ENCODE measurements at places on chromosomes 3 and 15.

GRCh38 chr3:54850484-54851018 is 77.3 kb downstream of the LRTM1 start:
- DNase-seq: no peak

- DNase-seq: no peak
These were observed 40.1 kb upstream of the CD47 start for GRCh38 chr3:108130701-108131474.

DNA sequence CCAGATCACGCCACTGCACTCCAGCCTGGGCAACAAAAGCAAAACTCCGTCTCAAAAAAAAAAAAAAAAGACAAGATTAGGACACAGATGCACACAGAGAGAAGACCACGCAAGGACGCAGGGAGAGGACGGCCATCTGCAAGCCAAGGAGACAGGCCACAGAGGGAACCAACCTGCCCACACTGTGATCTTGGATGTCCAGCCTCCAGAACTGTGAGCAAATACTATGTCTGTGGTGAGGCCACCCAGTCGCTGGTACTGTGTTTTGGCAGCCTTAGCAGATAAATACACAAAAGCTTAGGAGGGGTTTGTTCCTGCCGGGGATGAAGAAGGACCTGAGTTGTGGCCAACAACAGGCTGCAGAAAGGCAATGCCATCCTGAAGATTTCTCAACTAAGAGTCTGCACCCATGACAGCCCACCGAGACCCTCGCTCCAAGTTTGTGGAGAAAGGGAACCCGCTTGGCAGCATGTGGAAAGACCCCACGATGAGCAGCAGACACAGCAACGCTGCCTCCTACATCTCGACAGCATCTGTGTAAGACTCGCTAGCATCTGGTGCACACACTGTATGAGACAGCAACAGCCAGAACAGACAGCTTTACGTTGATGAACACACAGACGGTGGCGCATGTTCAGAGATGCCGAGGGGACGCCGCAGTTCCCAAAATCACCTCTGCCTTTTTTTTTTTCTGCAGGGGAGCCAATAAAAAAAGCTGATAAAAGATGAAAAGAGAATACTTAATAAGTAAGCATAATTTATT is 13.7 kb downstream of the CYFIP1 start:
- no peak for DNase-seq

- DNase-seq: no peak
These were observed 474 bp upstream of the FEZF2 start for GRCh38 chr3:62373714-62374333.

- DNase-seq: no peak
These were observed 18.2 kb upstream of the PDIA5 start for GRCh38 chr3:123048480-123049237.

Measured in activated effector memory CD4-positive, alpha-beta T cell treated with Interleukin-2 at 50 U/mL for 16 hours (primary cell).